ENCODE measurements at places on chromosomes 4 and X.
A peak's percentile ranks its signal among the peaks of the same experiment; 100 is the strongest.

DNA sequence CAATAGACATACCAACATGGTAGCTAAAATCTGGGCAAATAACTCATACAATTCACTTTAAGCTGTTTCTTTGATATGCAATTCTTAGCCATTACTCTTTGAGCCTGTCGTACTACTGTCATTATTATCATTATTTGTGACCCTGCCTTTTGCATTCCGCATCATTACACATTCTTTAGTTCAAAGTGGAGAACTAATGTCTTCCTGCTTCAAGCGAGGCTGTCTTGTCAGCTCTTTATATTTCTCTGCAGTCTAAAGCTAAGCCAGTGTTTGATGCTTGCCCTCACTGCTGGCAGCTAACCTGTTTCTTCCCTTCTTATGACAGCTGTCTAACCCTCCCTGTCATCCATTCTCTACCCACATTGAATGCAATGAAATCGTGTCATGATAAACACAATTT is 186.8 kb downstream of the FAT4 start:
- no peak for DNase-seq

GRCh38 chrX:71514367-71515037 is 18.4 kb upstream of the OGT start:
- no peak for DNase-seq

DNA sequence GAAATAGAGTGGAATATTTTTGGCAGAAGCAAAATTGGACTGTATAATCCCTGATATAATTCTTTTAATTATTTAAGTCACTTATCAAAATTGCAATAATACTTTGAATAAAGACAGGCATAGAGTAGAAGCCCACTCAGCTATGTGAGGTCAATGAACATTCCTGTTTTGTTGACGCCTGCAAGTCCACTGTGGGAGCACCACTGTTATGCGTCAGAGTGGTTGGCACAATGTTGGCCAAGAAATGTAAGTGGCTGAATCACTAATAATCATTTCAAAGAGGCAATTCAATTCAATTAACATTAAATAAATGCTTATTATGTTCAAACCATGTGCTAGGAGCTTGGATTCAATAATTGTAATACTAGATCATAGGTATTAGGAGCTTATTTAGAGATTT is 221.0 kb downstream of the SPCS3 start:
- no peak for DNase-seq

GRCh38 chr4:32790803-32791202 is 2070.6 kb downstream of the PCDH7 start:
- DNase-seq: no peak

DNA sequence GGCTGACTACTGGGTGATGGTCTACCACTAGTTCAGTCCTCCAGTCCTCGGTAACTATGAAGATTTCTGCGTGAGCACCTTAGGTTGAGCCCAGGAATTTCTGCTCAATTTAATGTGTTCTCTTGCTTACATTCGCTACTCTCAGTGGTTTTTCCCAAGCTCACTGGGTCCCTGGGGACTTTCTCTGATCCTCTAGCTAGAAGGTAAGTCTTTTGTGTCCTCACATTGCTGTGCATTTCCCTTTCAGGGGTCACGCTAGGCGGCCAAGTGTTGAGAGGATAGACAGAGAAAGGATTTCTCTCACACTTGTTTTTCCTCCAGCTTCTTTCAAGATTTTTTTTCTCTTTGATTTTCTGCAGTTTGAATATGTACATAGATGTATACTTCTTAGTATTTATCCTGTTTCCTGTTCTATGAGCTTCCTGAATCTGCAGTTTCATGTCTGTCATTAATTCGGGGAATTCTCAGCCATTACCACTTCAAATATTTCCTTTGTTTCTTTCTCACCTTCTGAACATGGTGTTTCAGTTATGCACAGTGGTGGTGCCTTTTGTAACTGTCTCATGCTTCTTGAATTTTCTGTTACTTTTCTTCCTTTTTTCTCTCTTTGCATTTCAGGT is 17.5 kb downstream of the MAGEA9 start:
- DNase-seq: no peak

DNA sequence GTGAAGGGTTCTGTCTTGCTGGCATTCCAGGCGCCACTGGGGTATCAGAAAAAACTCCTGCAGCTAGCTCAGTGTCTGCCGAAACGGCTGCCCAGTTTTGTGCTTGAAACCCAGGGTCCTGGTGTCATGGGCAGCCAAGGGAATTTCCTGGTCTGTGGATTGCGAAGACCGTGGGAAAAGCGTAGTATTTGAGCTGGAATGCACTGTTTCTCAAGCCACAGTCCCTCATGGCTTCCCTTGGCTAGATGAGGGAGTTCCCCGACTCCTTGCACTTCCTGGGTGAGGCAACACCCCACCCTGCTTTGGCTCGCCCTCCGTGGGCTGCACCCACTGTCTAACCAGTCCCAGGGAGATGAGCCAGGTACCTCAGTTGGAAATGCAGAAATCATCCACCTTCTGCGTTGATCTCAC is 40.1 kb downstream of the NOP14 start:
- peak; percentile 54 for DNase-seq

GRCh38 chrX:31331928-31332327 is 260.1 kb upstream of the FTHL17 start:
- no peak for DNase-seq

GRCh38 chrX:69319376-69319775 is 154.1 kb upstream of the PJA1 start:
- no peak for DNase-seq

DNA sequence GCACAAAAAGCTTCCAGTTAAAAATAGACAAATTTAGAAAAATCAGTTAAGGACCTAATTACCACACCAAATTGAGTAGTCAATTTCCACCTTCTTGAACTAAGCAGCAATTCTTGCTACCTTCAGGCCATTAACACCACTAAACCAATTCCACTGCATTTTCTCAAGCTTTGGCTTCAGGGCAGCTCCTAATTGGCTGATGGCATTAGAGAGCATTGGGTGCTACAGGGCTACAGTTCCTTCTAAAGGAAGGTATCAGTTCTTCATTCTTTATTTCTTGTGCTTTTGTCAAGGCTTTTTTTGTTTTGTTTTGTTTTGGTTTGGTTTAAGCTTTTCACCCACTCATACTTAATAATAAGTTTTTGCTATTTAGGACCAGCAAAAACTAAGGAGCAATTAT is 90.2 kb upstream of the FAM241A start:
- no peak for DNase-seq

- DNase-seq: no peak
These were observed 42.9 kb downstream of the ALPK1 start for GRCh38 chr4:112340023-112340422.

DNA sequence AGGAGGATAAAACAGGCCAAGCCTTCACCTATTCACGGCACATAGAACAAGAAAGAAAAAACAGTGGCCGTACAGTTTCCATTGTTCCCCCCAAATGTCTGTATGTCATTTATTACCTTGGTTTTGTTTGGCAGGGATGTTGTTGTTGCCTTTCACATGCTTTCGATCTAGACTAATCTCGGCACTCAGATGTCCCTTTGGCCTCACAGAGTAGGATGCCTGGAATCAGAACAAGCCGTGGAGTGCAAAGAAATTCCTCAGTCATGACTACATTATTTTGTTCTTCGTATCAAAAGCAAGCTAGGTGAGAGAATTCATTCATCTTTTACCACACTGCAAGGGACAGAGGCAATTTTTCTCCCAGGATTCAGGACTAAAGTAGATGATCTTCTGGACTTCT is 106.9 kb downstream of the SMIM20 start:
- peak; percentile 74 for DNase-seq

DNA sequence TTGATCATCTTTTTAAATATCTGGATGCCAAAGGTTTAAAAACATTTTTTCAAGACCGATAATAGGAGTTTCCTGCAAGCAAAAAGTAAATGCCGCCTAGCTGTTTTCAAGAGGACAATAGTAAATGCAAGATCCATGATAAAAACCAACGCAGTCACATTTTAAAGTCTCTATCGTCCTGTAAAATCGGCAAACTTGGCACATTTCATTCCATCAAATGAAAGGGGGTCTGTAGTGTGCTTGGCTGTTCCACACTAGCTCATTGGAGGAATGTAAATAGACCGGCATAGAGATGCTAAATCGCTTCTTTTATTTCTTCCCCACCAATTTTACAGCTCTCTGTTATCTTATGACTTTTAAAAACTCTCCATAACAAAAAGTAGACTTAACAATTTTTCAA is 202.2 kb downstream of the NLGN4X start:
- DNase-seq: no peak

GRCh38 chr4:32789026-32789608 is 2068.9 kb downstream of the PCDH7 start:
- no peak for DNase-seq

DNA sequence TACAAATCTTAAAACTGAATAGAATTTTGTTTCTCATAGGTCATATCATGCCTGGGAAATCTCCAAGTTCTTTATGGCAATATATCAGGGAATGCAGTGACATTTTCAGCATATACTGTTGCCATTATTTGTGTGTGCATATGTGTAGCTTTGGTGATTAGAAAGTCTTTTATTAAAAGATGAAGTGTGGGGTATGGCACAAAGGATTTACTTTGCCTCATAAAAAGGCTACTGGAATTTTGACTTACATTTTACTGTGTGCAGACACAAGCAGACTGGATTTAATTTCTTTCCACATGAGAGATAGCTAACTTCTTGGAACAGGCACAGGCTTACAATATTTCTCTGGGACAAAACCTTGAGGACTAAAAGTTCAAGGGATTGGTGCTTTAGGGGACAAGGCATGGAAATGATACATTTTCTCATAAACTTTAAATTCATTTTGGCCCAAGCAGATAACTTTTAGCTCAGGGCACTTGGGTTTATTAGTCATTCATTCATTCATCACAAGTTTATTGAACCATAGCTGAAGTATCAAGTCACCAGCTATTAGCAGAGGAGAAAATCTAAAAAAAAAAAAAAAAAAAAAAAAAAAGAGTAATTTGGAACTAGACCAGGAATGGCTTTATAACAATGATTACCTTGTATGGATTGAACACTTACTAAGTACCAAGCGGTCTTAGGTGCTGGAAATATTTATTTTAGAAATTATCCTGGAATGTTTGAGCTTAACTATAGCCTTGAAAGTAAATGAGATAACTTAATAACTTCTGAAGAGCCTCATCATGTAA is 191.5 kb downstream of the SLIT2 start:
- DNase-seq: no peak

DNA sequence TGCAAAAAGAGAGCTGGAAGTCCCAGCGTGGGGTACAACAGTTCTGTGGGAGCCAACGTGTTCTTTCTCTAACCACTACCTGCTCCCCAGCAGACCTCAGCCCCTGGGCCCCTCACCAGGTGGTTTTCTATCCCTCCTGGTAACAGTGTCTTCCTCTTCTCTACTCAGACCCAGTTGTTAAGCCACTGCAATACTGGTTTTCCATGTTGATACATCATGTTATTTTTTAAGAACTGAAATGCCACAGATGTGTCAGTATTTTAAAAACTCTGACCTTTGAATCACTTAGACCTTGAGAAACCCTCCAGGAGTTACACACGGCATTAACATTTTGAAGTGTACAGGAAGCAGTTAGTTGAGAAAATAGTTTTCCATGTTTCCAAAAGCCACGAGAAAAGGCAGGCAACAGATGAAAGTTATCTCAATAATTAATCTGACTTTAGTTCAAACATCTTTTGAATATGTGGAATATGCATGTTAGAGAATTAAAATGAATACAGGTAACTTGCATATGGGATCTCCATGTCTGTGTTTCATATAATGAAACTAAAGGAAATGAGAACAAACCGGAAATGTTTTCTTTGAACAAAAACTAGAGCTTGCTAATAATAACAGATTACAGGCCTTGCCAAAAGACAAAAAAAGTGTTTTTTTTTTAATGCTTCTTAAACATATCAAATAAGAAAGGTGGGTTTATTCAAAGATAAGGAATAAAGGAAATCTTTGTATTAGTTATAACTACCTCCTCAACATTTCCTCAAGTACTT is 108.8 kb downstream of the ZNF827 start:
- DNase-seq: no peak

GRCh38 chr4:147547314-147548056 is 66.6 kb downstream of the EDNRA start:
- peak; percentile 59 for DNase-seq

- DNase-seq: no peak
These were observed 148.4 kb upstream of the VCX3A start for GRCh38 chrX:6683353-6683752.

- DNase-seq: no peak
These were observed 85.2 kb downstream of the HS3ST1 start for GRCh38 chr4:11343536-11343935.

DNA sequence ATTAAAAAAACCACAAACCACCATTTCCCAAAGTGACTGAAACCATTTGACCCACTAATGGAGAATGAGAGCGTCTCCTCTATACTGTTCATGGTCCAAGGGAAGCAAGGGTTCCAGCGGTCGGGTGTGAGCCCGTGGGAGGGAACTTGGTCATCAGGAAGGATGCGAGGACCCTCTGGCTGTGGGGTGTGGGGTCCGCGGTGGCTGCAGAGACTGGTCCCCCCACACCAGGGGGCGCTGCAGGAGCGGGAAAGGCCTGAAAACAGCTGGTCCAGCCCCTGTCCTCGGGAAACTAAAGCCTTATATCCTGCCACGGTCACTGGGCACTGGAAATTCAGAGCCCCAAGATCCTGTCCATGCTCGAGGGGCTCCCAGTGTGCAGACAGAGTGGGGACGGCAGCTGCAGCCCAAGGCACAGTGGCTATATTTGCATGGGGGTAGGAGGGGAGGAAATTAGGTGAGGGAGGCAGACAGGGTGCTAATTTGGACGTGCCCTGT is 4.3 kb downstream of the BLOC1S4 start:
- peak; percentile 64 for DNase-seq

GRCh38 chr4:26471890-26472289 is 18.4 kb downstream of the CCKAR start:
- DNase-seq: no peak

DNA sequence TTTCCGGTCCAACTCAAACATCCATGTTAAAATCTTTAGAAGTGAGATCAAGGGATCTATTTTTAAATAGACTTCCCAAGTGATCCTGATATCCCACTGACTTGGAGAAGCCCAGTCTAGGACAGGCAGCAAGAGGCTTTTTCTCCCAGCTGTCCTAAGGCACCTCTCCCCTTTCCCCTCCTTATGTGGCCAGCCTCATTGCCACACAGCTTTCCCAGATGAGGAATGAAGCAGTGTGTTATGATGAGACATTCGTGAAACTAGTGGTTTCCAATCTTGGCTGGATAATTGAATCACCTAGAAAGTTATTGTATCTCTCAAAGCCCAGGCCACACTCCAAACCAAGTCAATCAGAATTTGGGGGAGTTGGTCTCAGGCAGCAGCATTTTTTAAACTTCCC is 16.8 kb upstream of the HSD17B13 start:
- peak; percentile 3 for DNase-seq

DNA sequence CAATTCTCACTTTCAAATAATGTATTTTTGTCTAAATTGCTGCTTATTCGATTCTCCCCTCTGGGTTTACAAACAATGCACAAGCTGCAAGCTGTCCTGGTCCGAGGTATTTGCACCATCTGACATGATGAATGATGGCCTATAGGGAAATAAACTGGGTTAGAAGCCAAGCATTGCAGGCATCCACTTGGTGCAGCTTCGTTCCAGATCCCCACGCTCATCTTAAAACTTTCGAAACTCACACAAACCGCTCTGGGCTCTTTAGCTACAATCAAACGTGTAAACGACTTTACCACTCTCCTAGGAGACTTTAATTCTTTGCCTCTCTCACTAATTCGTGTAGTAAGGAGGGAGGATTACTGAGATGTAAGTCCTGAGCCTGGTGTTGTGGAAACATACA is 19.0 kb downstream of the PHKA2 start:
- DNase-seq: peak; percentile 11
